Posterior cingulate gyrus (tissue), 11 donors: ENCODE measurements at places on chromosomes 7 and 10.

- peak; percentile 45 for DNase-seq
These were observed at the start of gene PTN for GRCh38 chr7:137343281-137343841. Gene PTN, minus strand, starts transcription at chr7:137343733. Its CDS starts 88,760 bp downstream, at chr7:137254973.

DNA sequence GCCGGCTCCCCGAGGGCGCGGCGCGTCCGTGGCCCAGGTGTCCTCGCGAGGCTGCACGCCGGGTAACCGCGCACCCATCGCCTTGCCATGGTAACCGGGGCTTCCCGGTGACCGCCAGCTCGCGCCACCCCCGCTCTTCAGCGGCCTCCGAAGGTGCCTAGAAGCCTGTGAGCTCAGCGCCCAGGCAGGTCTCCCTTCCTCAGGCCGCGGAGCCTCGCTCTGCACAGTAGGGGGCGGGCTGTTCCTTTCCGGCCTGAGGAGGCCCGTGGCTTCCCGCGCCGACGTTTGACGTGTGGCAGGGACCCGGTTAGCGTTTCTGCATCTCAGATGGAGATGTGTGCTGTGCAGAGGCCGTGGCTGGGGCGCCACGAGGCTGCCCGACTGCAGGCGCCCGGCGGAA is 117.1 kb downstream of the DYNC2I1 start:
- no peak for DNase-seq

DNA sequence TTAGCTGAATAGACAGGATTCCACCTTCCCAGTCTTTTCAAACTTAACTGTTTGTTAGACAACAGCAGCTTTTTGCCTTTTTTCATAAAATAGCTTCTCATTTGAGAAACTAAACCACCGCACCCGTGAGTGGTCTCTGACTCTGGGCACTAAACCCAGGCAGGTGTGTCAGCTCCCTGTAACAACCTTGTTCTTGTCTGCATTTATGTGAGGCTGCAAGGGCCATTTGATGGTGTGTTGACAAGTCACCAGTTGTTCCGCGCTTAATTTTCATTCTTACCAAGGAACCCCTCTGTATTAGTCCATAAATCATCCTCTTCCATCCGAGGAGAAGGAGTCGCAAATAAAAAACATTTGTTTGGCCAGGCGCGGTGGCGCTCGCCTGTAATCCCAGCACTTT is 1.5 kb downstream of the STOX1 start:
- DNase-seq, result no peak

GRCh38 chr7:33888166-33888565 is 17.2 kb upstream of the BMPER start:
- no peak for DNase-seq

GRCh38 chr7:11315666-11316258 is 342.1 kb downstream of the PHF14 start:
- DNase-seq, result no peak

- no peak for DNase-seq
These were observed 500.9 kb upstream of the ZMIZ1 start for GRCh38 chr10:78567680-78568455.

GRCh38 chr7:116990056-116990455 is 36.8 kb downstream of the ST7 start:
- no peak for DNase-seq

GRCh38 chr7:29482056-29482455 is 81.6 kb upstream of the PRR15 start:
- no peak for DNase-seq
